ENCODE measurements at places on chromosomes 12 and 14.

- no peak for DNase-seq
These were observed 87.8 kb downstream of the KTN1 start for GRCh38 chr14:55667801-55668200.

DNA sequence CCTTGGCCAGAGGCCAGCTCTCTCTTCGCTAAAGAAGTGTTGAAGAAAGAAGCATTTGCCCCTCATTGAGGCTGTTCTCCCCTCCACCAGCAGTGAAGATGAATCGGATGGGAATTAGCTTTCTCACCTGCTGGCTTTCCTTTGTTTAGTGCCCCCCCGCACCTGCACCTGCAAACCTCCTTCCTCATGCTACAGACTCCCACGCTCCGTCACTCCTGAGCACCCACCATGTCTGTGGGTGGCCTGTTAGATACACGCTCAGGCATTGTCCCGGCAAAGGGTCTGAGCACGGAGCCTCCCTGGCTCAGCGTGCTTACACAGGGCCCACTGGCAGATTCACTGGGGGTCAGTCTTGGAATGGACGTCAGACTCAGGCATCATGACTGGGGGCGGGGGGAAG lies 121.6 kb downstream of the GLT1D1 start:
- no peak for DNase-seq

DNA sequence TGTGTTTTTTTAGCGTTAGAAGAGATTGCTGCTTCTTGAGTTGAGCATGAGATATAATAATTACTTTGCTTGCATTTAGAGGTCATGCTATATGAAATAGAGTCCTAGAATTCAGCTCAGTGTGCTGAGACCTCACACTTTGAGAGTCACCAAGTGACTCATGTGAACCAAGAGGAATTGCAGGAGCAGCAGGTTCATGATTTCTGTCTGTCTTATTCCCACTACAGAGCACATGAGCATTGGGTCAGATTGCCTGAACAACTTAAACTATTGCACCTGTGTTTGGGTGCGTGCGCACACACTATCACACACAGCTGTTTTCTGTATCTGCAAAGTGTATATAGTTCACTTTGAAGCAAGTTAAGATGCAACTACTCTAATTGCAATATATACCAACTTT lies 109.3 kb downstream of the FGD4 start:
- DNase-seq: no peak

DNA sequence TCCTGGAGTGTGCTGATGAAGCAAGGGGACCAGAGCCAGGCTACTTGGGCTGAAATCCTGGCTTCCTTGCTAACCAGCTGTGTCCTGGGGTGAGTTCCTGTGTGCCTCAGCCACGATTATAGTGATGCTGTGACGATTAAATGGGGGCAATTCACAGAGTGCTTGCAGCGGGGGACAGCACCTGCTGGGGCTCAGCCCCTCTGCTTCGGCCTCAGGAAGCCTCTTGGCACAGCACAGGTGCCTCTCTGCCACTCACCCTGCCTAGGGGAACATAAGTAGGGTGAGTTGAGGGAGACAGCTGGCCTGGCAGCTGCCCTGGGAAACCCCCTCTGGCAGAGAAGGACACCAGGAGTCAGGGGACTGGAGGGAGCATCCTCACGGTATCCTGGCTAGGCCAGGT lies 9.4 kb downstream of the KRT80 start:
- DNase-seq: peak; percentile 79

DNA sequence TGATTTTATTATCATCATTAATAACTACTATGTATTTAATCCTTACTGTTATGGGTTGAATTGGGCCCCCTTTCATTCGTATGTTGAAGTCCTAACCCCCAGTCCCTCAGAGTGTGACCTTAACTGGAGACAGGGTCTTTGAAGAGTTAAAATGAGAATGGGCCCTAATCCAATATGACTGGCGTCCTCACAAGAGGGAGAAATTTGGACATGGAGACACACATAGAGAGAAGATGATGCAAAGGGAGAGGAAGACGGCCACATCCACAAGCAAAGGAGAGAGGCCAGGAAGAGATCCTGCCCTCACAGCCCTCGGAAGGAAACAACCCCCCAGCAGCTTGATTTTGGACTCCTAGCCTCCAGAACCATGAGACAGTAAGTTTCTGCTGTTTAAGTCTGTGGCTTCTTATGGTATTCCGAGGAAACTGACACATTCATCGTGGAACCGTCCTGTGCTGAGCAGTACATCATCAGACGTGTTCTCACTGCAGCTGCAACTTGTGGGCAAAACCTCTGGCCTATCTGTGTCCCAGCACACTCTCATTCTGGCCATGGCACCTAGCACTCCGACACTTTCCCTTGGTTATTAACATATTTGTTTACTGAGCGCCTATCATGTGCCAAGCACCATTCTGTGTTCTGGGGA lies 127.6 kb downstream of the SLC38A6 start:
- no peak for DNase-seq

All from NCI-H524 (cell line).